Stimulated activated CD4-positive, alpha-beta T cell treated with anti-CD3 and anti-CD28 coated beads, TNF-alpha, amount 100 ng/mL, for 1 hour (primary cell): ENCODE measurements at places on chromosomes 7 and 10.

DNA sequence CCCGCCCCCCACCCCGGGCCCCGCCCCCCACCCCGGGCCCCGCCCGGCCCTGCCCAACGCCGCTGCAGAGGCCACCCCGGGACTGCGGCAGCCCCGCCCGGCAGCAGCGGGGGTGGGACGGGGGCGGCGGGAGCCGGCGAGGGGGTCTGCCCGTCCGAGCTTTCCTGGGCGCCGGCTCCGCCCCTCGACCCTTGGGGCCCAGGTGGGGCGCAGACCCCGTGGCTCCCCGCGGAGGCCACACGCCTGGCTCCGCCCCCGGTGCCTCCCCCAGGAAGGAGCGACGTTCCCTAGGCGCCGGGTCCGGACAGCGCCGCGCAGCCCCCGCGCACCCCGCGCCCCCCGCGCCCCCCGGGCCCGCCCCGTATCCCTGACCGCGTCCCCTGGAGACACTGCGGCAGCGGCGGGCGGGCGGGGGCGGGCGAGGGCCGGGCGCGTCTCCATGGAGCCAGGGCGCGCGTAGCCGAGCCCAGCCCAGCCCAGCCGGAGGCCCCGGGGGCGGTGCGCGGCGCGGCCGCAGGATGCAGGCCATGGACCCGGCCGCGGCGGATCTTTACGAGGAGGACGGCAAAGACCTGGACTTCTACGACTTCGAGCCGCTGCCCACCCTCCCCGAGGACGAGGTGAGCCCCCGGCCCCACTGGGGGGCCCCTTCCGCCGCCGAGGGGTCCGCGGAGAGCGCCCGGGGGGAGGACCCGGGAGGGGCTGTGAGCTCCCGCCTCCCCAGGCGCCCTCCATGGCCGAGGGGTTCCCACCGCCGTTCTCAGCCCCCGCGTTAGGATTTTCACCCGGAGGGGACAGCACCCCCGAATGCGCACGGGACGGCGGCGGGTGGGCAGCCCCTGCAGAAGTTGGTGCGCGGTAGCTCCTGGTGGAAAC, at the start of gene KNDC1:
KNDC1 (plus strand) TSS at position 270 of the 876 bp plus-strand sequence; CDS start at position 519, 249 bp downstream.
- no peak for DNase-seq

GRCh38 chr7:135333200-135333599, 99.6 kb downstream of the STRA8 start:
- DNase-seq: no peak

GRCh38 chr7:7577888-7578287, 11.2 kb downstream of the MIOS start:
- DNase-seq: no peak

DNA sequence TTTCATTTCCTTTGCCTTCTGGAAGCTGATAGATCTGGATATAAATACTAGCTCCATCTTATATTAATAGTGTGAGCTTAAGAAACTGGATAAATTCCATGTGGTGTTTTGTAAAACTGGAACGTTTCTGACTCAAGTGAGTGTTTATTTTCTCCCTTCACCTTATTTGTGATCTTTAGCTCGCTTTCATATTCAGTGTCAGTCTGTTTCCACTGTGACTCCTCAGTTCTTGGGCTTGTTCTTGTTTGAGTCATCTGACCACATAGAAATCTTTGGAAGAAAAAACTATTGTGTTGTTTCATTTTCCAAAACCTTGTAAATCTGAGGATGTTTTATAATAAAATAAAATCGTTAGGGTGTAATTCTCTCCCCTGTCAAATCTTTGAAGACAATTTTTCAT, 186.4 kb downstream of the POLR1F start:
- no peak for DNase-seq

DNA sequence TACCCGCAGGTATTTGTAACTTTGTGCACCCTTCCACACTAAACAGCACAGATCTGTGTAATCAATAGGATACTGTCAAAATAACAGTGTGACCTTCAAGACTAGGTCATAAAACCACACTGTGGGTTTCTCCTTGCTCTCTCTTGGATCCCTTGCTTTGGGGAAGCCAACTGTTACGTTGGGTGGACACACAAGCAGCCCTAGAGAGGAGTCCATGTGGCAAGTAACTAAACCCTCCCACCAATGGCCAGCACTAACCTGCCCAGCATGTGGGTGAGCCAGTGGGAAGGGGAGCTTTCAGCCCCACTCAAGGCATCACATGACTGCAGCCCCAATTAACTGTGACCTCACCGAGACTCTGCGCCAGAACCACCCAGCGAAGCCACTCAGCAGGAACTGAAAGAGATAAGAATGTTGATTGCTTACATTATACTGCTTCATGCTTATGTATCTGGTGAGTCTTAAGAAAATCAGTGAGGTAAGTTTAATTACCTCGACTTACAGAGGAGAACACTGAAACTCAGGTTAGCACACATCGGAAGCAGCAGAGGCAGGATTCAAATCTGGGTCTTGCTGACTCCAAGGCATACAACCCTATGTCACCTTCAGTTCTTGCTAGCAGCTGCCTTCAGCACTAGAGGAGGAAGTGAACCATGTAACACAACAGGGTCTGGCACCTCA, 9.4 kb upstream of the ZC3HAV1 start:
- no peak for DNase-seq

GRCh38 chr7:14321947-14322346, 332.5 kb upstream of the ETV1 start:
- no peak for DNase-seq

GRCh38 chr7:121187676-121188075, 141.1 kb upstream of the WNT16 start:
- no peak for DNase-seq

DNA sequence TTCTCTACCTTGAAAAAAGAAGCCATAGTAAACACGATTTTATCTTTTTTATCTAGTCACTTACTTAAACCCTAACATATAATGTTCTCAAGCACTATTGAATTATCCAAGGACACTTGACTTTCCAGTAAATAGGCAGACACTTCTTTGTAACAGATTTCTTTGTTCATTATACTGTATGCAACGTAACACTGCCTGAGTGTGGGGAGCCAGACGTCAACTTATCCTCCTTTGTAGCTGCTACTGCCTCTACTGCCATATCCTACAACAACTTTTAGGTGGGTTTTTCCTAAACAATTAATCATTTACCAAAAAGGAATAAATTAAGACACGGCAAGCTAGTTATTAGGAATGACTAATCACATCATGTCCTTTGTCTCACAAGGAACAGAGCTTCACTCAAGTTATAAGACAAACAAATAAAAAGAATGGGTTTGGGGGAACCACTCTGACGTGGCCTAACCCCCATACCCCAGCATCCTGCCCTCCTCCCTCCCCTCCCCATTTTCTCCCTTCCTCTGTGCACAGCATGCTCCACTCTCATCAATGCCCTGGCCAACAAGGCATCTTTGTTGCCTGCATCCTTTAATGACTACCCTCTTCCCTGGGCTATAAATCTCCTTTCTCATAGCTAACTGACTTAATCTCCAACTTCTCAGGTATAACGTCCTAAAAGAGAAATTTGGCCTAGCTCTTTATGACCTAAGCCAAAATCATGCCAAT, 43.3 kb downstream of the DOCK4 start:
- DNase-seq: no peak

DNA sequence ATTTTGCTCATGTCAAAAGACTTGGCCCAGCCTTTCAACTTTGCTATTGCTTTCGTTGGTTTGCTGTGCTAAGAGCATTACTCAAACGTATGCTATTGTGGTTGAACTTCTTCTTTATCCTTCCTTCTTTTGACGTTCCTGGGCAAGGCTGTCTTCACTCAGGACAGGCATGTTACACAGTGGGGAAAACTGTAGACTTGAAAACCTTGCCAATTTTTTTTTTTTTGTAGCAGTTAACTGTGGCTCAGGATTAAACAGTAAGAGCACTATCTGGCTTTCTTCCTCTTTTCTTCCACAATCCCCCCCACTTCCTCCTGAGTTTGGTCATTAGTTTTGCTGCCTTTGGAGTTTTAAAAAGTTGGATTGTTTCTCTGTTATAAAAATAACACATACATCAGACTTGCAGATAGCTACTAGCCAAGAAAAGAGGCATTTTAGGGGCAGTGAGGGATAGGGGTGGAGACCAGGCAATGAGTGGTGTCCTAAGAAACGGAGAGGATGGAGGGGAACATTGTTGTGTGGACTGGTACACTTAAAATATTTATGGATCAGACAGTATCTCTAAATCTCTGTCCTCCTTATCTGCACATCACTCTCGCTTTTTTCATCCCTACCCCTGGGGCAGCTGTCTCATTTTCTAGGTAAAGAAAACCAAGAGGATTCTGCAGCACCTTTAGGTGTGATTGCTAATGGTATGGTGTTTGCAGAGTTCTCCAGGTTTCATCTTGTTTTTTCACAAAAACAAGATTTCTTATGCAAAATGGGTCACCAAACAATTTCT, 181.7 kb downstream of the LRMDA start:
- no peak for DNase-seq

GRCh38 chr7:153400735-153401593, 641.4 kb downstream of the ACTR3B start:
- DNase-seq: no peak

DNA sequence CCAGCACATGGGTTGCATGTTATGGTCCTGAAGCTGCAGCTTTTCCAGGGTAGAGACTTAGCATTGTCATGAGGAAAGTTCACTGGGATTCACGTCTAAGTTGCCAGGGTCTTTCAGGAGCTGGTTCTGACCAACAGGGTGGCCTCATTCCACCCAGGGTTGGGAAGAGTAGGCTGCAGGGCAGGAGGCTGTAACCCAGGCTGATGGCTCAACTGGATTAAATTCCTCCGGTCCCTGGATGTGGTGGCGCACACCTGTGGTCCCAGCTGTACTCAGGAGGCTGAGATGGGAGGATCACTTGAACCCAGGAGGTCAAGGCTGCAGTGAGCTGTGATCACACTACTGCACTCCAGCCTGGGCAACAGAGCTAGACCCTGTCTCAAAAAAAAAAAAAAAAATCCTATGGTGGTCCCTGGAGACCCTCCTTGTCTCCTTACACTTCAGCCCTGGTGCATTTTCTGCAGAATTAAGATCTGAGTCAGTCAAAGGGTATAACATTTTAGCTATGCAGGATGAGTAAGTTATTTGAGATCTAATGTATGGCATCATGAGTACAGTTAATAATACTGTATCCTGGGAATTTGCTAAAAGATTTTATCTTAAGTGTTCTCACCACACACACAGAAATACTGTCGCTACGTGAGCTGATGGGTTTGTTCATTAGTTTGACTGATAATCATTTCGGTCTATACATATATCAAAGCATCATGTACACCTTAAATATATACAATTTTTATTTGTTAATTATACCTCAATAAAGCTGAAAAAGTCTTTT, 44.0 kb downstream of the ASB13 start:
- DNase-seq: no peak

DNA sequence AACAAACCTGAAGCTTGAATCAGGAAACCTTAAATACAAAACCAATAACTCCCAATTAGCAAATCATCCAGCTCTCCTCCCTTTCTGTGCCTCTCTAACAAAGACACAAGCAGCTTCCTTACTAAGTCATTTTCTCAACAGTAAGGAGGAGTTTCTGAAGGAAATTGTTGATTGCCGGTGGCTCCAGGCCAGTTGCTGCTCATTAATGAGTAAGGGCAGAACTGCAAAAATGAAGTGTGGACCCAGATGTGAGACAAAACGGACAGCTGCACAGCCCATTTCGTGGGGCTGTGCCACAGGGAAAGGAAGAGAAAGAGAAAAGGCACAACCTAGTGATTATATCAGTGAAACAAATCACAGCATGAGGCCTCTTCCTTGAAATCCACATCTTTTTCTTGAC, 42.8 kb upstream of the RHOBTB1 start:
- DNase-seq: no peak

- no peak for DNase-seq
Measured at GRCh38 chr7:105022458-105022857, 8.5 kb downstream of the KMT2E start.

DNA sequence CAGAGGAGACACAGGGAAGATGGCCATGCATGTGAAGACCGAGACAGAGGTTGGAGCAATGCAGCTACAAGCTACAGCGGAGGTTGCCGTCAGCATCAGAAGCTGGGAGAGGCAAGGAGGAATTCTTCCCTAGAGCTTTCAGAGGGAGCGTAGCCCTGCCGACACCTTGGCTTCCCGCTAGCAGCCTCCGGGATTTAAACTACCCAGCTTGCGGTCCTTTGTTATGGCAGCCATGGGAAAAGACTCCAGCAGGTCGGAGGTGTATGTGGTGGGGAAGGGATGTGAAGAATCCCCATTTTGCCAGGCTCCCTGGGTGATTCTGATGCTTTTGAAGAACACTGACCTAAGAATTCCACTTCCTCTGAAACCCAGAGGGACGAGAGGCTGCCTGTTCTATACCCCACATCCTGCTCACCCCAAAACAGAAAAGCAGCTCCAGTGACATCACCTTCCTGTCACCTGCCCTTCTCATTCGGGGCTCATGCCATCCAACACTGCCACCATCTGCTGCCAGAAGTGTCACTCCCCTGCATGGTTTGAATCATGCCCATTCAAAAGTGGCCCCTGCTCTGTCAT, 3.3 kb upstream of the SEPHS1 start:
- no peak for DNase-seq

GRCh38 chr7:95490231-95490762, 4.6 kb downstream of the ASB4 start:
- no peak for DNase-seq

DNA sequence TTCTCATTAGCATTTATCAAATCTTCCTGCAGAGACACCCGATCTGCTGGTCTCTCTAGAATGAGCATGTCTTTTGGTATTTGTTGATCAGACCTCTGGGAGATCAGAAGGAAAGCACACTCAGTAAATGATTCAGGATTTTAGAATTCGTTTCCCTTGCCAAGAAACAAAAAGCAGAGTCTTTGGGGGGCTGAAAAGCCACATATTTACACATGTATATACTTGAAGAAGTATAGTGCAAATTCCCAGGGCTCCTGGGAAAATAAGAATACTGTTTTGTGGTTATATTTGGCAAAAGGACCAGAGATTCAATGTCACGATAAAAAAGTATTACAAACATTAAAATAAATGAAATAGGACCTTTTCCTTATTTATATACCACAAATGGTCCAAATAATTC, 100.2 kb downstream of the AGMO start:
- DNase-seq: no peak

DNA sequence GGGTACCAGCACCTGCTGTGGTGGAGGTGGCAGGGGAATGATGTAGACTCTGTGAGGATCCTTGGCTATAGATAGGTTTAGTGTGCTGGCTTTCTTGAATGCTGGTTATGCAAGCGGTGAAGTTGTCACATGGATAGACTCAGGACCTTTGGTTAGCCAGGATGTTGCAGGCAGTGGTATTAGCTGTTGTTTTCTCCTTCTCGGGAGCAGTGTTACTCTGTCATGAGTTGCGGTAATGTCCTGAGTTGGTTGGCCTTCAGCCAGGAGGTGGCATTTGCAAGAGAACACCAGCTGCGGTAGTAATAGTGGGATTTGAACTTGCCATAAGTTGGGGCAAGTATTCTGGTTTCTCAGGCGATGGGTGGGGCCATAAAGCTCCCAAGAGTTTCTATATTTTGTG, 10.8 kb downstream of the AGK start:
- DNase-seq: no peak
